ENCODE measurements at places on chromosomes 1 and 21.
A peak's percentile ranks its signal among the peaks of the same experiment; 100 is the strongest.

- DNase-seq, result no peak
These were observed 4.8 kb downstream of the RGS16 start for GRCh38 chr1:182599339-182599738.

- no peak for DNase-seq
These were observed 14.0 kb upstream of the CFAP126 start for GRCh38 chr1:161381707-161382106.

- DNase-seq, result no peak
These were observed 7.0 kb downstream of the CAPZB start for GRCh38 chr1:19478322-19478721.

- DNase-seq, result no peak
These were observed 40.9 kb downstream of the TNFRSF9 start for GRCh38 chr1:7899741-7900140.

GRCh38 chr1:3003941-3004270 is 17.4 kb upstream of the ACTRT2 start:
- no peak for DNase-seq

- DNase-seq, result no peak
These were observed 95.5 kb upstream of the MARK1 start for GRCh38 chr1:220432408-220432807.

DNA sequence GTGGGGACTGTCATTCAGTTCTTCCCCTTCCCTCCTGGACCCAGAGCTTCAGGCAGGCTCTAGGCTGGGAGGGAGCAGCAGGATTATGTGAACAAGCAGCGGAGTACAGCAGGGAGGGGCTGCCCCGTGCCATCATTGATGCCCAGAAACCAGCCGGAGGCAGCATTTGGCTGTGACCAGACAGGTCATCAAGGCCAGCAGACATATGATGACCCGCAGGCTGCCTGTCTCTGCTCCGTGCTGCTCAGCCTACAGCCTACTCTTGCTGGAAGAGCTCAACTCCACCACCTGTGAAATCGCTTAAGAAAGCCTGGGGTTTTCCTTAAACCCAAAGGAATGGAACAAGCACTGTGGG is 4.9 kb downstream of the KLHL21 start:
- DNase-seq, result no peak

DNA sequence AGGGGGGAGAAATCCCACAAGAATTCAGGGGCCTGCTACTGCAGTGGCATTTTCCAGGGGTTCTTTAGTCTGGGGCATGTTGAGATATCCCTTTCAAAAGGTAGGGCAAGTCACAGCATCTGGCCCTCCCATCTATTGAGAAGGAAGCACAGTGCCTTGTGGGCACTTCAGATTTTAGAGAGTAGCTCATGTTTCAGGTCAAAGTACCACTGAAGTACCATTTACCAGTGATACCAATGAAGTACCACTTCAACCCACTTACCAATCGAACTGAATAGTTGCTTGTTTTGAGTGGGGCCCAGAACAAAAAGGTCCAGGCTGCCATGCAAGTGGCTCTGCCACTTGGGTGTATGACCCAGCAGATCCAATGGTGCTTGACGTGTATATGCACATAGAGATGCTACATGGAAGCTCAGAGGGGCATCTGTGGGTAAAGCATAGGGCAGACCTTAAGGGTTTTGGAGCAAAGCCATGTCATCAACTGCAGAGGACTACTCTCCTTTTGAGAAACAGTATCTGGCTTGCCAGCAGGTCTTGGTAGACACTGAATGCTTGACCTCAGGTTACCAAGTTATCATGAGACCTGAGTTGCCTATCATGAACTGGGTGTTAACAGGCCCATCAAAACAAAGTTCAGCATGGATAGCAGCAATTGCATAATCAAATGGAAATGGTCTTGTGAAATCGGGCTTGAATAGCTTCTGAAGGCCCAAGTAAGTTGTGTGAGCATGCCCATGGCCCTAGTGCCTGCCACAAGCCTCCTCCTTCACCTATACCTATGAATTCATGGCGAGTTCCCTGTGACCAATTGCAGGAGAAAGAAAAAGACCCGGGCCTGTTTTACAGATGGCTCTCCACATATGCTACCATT is 23.5 kb downstream of the PLA2G2D start:
- no peak for DNase-seq

DNA sequence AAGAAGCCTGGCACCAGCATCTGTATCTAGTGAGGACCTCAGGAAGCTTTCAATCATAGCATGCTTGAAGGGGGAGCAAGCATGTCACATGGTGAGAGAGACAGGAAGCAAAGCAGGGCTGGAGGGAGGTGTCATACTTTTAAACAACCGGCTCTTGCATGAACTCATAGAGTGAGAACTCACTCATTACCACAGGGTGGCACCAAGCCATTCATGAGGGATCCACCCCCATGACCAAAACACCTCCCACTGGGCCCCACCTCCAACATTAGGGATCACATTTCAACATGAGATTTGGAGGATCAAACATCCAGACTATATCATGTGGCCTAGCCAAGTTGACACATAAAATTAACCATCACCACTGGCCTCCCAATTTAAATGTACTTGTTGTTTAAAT is 125.1 kb upstream of the KCND3 start:
- DNase-seq, result no peak

- DNase-seq, result no peak
These were observed 95.6 kb downstream of the PTPRC start for GRCh38 chr1:198734323-198735008.

DNA sequence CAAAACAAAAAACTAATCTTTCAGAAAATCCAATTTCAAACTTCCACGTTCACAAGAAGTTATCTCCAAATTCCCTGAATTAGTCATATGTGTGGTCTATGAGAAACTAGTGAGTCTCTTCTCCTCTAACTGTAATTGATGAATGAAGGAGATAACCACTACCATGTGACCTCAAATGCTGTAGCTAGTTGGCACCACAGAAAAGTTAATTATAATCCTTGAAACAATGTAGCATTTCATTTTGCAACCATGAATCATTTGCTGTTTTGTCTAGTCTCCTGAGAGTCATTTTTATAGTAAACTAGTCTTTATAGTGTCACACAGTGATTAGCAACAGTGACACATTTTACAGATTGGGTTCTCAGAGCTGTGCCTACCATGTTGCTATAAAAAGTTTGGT is 287.5 kb downstream of the LRRIQ3 start:
- no peak for DNase-seq

DNA sequence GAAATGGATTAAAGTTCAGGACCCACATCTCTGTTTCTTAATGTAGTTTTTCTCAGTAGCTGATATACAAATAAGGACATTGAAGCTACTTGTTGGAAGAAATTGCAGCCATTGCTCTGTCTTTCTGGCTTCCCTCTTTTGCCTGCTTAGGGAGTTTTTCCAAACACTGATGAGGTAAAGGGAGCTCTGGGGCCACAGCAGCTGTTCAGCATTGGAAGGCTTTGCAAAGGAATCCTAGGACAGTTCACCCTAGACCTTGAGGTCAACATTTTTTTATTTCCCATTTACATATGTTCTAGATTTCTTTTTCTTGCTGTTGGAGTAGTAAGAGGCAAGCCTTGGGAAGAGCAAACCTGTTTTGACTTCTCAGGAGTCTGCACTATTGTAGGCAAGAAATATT is 126.9 kb upstream of the PLPPR5 start:
- DNase-seq, result no peak

DNA sequence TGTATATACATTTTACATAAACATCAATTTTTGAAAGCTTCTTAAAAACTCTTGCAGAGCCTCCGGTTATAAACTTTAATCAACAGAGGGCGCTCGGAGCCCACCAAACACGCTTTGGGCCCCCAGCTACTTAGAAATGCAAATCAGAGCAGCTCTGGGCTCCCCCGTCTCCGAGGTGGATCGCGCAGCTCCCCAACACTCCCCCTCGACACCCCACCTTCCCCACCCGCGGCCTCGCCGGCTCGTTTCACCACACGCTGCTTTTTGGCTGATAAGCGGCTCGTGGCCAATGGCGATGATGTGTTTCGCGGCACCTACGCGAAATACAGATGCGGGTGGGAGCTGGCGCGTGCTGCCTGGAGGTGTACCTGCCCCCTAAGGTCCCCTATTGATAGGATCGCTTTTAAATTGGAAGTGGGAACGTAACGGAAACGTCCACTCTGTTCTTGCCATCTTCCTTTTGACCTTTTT is 1.7 kb upstream of the KIF26B start:
- DNase-seq, result peak; percentile 60

GRCh38 chr1:241553886-241554592 is 21.9 kb downstream of the KMO start:
- DNase-seq, result no peak

DNA sequence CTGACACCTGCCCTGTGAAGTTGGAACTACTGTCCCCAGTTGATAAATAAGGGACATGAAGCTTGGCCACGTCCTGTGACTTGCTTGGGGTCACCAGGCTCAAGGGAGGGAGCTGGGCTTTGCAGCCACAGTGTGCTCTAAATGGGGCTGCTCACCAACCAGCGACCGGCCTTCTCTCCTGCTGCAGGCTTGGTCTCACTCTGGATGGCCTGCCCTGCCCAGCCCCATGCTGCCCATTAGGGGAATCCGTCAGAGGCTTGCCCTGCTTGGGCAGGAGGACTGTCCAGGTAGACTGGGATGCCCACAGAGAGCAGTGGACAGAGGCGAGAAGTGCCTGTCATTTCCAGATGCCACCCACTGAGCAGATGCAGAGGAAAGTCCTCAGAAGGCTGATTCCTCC is 1.2 kb upstream of the CENPS start:
- DNase-seq, result no peak

DNA sequence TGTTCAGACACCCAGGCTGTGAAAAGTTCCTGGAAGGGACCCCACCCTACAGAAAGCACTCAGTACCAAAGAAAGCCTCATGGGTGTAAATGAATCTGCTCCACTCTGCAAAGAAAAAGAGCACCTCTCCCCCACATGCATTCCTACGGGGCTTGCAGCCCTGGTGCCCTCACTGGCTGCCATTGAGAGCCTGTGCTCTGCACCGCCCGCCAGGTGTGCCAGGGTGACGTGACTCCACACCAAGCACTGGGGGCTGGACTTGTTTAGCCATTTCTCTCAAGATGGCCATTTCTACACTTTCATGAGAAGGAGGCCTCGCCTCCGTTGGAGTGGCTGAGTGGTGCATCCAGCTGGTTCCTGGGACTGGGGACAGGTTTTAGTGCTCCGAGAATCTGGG is 380.5 kb upstream of the VAMP3 start:
- DNase-seq, result no peak

DNA sequence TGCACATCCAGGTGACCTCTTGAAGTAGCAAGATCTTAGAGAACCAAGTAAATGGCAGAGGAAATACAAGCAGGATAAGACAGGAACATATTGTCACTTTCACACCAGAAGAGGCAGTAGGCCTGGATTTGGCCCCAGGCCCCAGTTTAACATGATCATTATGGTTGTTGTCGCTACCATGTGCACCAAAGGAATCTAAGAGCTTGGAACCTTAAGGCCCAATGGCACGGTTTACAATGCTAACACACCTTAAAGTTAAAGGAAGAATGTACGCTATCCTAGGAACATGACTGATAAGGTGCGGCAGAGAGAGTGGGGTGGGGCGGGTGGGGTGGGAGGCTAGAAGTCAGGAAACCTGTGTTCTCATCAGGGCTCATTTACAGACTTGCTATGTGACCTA is 147.5 kb downstream of the ROR1 start:
- peak; percentile 55 for DNase-seq

DNA sequence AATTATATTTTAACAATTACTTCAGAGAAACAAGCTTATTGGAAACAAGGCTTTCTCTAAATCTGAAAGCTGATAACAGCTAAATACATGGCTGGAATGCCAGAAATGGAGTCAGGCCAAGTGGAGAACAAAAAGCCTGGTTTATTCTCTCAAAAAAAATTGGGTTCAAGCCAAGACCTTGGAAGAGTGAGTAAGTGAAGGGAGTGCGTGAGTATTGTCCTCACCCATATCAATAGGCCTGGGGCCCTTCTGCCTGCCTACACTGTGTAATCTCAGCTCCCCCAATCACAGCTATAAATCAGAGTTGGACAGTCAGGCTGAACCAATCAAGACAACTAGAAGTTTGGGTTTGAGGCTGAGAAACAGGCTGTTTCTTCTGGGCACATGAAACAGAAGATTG is 7.4 kb downstream of the KYAT3 start:
- peak; percentile 85 for DNase-seq

- no peak for DNase-seq
These were observed 149.3 kb upstream of the ETV3 start for GRCh38 chr1:157287462-157287861.

GRCh38 chr1:179126338-179127060 is 44.6 kb downstream of the TOR3A start:
- peak; percentile 20 for DNase-seq

- no peak for DNase-seq
These were observed 104.8 kb downstream of the OMA1 start for GRCh38 chr1:58441699-58442098.

DNA sequence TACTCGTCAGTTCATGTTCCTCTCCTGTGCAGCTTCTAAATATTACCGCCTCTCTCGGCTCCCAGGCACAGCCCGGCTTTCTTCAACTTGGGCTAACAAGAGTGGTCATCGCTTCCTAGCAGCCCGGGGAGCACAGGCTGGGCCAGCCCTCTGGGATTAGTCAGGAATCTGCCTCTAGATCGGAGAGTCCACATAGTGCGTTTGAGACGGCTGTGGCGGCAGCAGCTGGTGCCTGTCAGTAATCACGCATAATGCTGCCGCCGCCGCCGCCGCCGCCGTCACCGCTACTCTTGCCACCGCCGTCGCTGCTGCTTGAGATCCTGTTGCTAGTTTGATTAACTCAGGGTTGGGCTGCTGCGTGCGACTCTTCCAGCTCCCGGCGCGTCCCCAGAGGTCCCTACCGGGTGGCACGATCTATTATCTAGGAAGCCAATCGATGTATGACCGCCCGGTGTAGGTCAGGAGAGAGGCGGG is at the start of gene RXRG:
TSS of gene RXRG (minus strand) at position 230 of the 474 bp plus-strand sequence. CDS start 233 bp downstream, outside the sequence.
- peak; percentile 42 for DNase-seq

DNA sequence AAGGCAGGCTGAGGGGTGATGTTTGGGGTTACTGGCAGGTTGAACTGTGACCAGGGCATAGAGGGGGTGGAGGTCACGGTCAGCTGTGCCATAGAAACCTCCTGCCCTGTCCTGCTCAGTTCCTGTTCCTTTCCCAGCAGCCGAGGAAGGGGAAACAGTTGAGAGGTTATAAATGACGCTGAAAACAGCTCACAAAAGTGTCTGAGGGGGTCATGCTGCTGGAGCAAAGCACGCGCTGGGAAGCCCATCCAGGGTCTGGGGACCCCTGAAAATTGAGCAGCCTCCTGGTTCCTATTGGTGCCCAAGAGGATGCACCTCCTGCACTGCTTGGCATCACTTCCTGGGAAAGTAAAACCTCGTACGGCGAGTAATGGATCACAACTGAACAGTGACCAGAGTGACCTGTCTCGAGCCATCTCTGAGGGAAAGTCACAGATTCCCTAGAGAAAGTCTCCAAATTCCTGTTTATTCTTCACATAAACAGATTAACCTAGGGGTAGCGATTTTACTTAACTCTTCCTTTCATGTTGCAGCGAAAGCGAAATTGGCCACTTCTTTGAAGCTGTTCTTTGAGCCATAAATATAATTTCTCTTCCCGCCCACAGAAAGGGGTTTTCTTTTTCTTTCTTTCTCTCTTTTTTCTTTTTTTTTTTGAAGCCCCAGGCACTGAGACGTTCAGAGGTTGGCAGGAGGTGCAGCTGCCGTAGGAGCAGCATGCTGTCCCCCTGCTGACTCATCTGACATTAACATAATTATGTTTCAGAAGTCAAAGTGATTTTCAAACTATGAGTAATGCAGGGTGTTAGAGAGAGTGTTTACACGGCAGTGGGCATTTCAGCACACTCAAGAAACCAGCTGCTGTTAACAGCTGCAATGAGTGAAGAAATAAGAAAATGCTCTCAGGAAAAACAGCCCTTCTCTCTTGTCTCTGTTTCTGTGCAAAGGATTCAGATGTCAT is 41.8 kb upstream of the ATF3 start:
- peak; percentile 34 for DNase-seq

GRCh38 chr21:44423312-44423821 is 31.9 kb upstream of the LRRC3 start:
- no peak for DNase-seq
